NCI-H1436 treated with DMSO at 0.1 percent for 48 hours (cell line): ENCODE measurements at places on chromosomes 4 and X.

- DNase-seq: no peak
Measured at GRCh38 chrX:72604112-72604511, 31.5 kb upstream of the HDAC8 start.

DNA sequence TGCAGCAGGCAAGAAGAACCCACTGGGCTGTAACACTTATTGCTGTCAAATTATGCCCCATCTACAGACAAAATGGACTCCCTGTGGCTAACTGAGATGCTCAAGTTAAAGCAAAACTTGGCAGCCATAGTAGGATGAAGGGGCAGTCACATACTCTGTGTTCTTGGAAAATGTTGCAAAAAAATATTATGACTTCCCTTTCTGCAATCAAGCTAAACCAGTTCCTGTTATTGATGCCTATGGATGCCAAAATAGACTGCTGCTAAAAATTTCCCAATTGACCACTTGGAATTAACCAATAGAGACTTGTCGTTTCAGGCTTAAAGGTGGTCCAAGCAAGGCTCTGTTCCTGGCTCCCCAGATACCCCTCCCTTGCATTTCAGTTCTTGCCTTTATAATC lies 49.5 kb downstream of the IQCM start:
- DNase-seq: no peak

DNA sequence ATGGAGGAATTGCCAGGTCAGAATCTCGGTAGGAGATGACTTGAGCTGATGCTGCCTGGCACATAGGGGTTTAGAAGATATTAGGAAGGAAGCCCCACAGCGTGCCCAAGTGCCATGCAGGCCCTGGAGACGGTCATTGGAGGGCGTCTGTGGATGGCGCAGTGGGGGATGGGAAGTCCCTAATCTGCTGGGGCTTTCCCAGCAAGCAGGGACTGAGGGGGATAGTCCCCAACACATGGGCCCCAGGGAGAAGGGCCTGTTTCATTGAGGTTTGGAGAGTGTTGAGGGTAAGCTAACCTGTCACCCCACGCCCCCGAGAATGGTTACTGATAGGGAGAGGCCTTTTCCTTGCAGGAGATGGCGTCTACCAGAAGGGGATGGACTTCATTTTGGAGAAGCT lies 7.8 kb downstream of the TAFAZZIN start:
- DNase-seq: no peak

DNA sequence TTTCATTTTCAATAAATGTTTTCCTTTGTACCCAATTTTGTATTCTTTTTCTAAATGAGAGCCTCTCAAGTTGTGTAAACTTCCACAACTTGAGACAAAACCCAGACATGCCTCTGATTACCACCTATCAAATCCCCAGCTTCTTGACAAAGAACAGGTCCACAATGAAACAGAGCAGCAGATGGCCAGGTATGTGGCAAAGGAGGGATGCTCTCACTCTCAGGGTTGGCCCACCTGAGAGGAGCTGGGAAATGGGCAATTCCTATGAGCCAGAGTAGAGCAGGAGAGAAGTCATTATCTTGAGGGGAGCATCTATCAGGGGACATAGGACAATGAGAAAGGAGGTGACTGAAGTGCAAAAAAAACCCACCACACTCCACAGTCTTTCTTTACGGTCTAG lies 273.5 kb upstream of the FAM241A start:
- no peak for DNase-seq

GRCh38 chr4:52983563-52984303 lies 121.6 kb downstream of the RASL11B start:
- no peak for DNase-seq
